ENCODE measurements at places on chromosomes 12 and 14.

- no peak for DNase-seq
Measured at GRCh38 chr14:99773521-99774497, 19.4 kb upstream of the EML1 start.

DNA sequence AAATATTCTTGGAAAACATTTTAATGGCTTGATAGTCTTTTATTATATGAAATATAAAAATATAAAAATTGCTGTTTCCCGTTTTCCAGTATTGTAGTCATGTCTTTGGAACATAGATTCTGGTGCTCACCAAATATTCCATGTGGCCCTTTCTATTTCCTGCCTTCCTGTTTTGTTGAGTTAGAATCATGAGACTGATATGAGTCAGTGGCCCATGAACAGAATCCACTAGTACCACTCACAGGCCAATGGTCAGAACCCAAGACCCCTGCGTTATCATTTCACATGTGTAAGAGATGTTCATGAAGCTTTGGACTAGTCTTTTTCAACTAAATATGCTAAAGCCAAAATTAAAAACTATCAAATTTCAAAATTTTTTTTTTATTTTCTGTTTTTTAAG lies 56.9 kb downstream of the BICD1 start:
- no peak for DNase-seq

DNA sequence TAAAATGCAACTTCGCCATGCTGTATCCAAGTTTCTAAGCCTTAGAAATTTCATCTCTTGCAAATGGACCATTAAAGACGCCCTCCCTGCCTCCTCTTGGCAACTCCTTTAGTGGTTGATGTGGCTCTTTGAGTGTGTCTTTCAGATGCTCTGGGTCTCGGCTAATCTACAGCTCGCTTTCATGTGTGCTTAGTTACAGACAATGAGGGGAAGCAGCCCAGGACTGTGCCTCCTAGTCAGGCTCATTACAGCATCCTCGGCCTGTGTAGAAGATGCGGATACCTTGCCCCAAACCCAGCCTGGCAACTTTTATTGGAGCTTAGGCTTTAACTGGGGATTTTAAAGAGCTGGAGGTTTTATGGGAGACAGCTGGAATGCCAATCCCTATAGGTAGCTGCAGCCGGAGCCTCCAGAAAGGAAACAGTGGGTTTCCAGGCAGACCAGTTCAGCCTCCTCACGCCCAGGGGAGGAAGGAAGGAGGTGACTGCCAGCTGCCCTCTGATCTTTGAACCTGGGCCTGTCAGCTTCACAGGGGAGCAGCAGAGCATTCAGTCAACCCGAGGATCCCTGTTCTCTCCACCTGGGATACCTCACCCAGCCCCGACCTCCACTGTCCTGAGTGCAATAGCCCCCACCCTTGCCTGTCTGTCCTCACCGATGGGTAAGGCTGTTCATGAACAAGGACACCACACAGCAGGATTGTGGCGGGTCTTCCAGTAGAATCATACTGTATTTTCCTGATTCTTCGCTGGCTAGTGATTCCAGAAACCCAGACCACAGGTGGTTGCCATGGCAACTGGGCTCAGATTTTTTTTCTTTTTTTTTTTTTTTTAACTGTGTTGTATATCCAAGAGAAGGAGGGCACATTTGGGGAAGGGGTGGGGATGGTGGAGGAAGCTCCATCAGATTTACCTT lies 638.5 kb downstream of the MED13L start:
- DNase-seq = no peak

GRCh38 chr12:51393676-51394545 lies 2.7 kb upstream of the GALNT6 start:
- peak; percentile 58 for DNase-seq

- no peak for DNase-seq
Measured at GRCh38 chr14:90308561-90308960, 23.2 kb downstream of the NRDE2 start.

- no peak for DNase-seq
Measured at GRCh38 chr12:111411185-111411764, 5.6 kb downstream of the SH2B3 start.

DNA sequence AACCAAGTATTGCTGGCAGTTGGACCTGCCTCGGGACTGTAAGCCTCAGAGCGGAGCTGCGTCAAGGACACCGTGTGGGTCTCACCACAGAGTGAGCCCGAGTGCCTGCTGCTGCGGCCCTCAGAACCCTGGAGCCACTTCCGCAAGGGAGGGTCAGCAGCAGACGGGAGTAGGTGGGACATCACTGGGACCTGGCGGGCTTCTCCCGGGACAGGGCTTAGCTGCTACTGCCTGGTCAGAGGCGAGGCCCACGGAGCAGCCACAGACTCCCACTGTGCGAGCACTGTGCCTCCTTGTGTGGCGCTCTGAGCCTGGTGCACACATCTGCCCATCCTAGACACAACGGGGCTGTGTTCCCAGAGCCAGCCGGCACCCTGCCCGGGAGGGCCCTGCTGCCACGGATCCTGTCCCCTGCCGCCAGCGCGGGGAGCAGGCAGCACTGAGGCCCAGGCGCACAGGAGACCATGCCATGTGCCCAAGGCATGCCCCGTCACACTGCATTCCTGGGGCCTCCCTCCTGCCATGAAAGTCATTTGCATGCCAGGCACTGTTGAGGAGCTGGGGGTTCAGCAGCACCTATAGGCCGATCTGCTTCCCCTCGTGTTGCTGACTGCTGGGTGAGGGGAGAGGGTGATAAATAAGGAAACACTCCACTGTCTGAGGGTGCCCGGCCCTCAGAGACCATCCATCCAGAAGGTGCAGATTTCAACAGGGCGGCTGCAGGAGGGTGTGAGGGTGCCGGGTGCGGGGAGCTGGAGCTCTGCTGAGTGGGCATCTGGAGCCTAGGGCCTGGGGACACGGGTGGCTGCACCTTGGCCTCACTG lies 10.0 kb downstream of the HIP1R start:
- no peak for DNase-seq

DNA sequence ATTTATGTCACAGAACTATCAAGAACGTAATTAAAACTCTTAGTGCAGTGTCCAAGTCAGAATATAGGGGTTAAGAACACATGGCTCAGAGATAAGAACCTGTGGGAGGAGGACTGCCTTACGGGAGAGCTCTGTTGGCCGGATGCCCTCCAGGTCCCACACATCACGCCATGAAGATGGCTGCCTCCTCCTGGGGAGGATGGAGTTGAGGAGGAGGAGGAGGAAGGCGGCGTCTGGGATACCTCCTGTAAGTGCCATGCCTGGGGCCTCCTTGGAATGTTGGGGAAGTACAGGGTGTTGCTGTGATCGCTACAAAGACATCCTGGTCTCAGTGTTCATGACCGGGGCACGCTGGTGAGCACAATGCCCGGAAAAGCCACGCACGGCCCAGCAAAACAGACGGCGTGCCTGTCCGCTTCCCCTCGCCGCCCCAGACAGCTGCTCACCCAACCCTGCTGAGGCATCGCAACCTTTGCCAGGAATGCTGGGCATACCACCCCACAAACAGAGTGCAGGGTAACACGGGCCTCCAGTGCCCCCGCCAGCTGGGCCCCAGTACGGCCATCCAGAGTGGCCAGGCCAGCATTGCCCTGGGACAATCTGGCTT lies 28.7 kb upstream of the CD9 start:
- DNase-seq = no peak

DNA sequence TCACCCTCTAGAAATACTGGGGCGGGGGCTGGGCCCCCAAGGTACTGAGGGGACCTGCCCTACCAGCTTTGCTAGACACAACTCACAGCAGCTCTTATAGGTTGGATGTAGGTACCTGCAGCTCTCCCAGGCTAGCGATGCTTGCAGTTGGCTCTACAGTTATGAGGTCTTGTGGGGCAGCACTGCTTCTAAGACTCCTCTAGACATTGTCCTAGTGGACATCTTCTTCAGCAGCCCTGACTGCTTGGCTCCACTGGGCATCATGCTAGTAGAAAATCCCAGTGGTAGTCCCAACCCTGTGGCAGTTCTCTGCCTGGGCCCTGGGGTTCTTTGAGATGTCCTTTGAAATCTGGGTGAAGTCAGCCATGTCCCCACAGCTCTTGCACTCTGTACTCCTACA lies 419.3 kb upstream of the SEL1L start:
- DNase-seq = no peak

- no peak for DNase-seq
Measured at GRCh38 chr12:28872654-28873268, 276.3 kb upstream of the FAR2 start.

DNA sequence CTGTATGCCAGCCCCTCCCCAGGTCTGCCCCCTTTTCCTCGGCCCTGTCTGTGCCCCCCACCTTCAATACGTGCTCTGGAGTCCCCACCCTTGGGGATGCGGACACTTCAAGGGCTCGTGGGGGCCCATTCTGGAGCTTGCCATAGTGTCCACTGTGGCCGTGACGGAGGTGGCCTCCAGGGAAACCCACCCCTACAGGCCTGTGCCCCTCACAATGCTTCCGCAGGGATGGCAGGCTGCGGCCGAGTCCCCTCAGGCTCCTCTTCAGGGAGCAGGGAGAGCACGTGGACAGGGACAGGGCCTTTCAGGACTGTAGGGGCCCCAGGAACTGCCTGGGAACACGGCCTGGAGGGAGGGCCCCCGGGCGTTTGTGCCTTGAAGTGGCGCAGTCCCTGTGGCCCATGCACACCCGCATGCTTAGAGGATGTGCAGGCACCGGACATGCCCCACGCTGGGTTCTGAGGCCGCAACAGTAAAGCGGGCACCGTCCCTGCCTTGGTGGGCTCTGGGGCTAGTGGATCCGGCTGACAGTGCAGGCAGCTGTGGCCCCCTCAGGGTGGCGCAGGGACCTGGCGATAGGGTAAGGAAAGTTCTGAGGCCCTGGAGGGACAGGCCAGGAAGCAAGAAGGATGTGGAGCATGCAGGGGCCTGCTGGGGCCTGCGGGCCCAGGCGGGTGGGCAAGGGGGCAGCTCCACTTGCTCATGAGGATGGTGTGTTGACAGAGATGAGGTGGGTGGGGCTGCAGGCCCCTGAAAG lies 209.0 kb upstream of the RTL1 start:
- DNase-seq = no peak

DNA sequence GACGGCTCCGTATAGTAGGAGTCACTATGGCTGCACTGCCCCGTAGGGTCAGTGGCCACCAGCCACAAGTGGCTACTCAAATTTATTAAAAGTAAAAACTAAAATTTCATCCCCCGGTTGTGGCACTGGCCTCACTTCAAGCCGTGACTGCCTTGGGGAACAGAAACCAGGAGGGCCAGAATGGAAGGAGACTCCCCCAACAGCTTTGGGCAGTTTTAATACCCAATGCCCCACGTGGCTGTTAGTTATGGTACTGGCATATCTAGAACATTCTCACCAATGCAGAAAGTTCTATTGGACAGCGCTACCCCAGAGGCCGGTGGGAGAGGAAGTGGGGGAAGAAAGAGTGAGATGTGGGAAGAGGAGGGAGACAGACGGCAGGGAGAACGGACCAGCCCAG lies 6.2 kb downstream of the NCOR2 start:
- DNase-seq = no peak

DNA sequence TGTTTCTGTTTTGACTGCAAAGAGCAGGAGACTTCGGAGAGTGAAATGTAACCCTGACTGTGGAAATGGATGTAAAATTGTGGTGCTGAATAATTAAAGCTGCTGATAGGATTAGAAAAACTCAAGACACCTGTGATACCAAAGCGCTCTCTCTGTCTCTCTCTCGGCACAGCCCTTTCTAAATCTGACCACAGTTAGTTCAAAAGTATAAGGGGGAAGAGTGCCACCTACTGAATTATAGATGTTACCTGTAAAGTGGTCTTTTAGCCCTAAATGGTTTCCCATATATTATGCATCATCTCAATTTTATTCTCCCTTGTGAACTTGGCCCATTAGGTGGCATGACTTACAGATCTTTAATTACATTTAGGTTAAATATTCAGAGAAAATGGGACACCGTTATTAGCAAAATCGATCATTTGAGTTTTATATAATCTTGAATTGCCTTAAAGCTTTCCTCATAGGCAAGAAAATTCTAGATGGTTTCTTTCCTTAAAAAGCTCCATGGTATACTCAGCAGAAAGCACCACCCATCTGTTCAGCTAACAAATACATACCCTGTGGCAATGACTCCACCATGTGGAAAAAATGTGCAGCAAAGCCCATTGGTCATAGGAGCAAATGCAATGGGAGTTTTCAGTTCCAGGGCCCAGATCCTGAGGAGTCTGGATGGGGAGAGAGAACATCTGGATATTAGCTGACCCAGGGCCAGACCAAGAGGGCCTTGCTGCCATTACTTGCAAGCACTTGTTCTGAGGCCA lies 18.1 kb downstream of the RFC5 start:
- no peak for DNase-seq

- DNase-seq = no peak
Measured at GRCh38 chr14:24679248-24679961, 45.4 kb upstream of the GZMB start.

GRCh38 chr14:94710731-94711130 lies 59.2 kb downstream of the GSC start:
- DNase-seq = no peak

Data from stimulated activated CD4-positive, alpha-beta T cell treated with anti-CD3 and anti-CD28 coated beads, TNF-alpha, amount 100 ng/mL, for 24 hours (primary cell).